Frontal cortex (tissue), 4 donors: ENCODE measurements at places on chromosomes 1 and 21. TPM values are rescaled to one million over a fixed set of nuclear protein-coding genes. Genes with fewer than 3 reads are reported as not detected.

Gene HAO2
- total RNA-seq = under 0.01 TPM

DNA sequence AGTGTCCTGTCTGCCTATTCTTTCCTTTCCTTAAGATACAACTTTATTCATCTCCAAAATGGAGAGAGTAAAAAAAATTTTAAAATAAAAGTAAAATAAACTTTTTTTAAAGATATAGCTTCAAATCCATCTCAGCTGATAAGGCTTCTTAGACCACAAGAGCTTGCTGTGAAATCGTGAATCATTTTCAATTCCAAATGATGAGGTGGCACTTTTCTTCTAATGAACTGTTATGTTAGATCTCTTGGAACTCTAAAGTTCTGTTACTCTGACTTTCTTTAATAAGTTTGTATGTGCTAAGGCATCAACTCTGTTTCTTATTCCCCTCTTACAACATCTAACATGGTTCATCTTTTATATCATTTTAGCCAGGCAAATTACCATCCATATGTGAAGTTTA, 4.5 kb downstream of the SH3GLB1 start:
- no peak for DNase-seq

GRCh38 chr1:37096523-37096922, 62.2 kb upstream of the GRIK3 start:
- no peak for DNase-seq

Gene KDM1A
- 302 TPM for total RNA-seq

Gene COL6A1
- 41.6 TPM for total RNA-seq
